ENCODE measurements at places on chromosomes 2 and 18.

GRCh38 chr18:62164855-62165487, 21.9 kb downstream of the PIGN start:
- DNase-seq = no peak

- no peak for DNase-seq
Observed at GRCh38 chr2:240124651-240125030, 11.5 kb downstream of the COPS9 start.

DNA sequence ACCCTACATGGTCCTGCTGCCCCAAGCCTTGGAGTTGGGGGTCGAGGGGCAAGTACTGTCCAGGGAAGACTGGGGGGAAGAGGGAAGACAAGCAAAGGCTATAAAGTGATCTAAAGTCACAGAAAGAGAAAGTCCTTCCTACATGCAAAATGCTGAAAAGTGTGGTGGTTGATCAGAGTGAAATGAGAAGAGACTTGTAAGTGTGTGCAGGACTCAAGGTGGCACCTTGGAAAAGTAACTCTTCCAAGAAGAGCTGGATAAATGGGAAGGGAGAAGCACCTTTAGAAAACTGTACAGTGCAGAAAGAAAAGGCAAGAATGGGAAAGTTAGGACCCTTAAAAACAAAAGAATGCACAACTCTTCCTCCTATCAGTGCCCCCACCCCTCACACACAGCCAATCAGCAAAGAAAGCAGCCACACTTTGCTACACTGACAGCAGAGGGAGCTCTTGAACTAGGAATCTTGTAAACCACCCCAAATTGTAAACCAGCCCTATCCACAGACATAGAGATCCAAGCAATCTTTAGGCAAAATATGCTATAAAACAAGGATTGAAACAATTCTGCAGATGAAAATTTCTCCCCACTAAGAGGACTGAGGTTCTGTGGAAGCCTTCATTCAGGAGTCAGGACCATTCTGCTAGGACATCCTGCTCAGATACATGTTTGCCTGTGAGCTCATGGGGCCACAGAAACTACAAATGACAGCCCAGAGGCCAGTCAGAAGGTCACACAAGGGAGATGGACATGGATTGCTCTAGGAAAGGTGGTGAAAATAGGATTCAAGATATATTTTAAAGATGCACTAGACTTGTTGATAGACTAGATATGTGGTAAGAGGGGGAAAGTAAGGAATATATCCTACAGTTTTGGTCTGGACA, 146.4 kb downstream of the FTCDNL1 start:
- no peak for DNase-seq

DNA sequence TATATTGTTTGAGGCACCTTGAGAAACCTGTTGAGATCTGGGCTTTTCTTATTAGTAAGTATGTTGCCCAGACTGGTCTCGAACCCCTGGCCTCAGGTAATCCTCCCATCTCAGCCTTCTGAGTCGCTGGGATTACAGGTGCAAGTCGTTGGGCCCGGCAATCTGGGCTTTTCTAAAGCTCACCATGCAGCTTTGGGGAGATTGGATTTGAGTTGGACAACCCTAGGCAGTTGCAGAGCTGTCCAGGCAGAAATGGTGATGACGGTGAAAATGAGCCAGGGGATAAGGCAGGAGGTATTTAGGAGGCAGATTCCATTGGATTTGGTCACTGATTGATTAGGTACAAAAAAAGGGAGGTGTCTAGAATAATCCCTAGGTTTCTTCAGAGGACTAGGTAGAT, 16.2 kb downstream of the NEDD4L start:
- DNase-seq = no peak

GRCh38 chr2:161223139-161223732, 63.0 kb downstream of the TANK start:
- DNase-seq = no peak

- no peak for DNase-seq
Observed at GRCh38 chr2:239381709-239382134, 19.1 kb downstream of the HDAC4 start.

Measured in stimulated activated CD8-positive, alpha-beta memory T cell treated with anti-CD3 and anti-CD28 coated beads, Interleukin-4, amount 100 ng/mL, for 1 hour (primary cell).